ENCODE measurements at places on chromosomes 6 and 20. TPM values are rescaled to one million over a fixed set of nuclear protein-coding genes. Genes with fewer than 3 reads are reported as not detected.

Gene IMPG1
- not detected for total RNA-seq

DNA sequence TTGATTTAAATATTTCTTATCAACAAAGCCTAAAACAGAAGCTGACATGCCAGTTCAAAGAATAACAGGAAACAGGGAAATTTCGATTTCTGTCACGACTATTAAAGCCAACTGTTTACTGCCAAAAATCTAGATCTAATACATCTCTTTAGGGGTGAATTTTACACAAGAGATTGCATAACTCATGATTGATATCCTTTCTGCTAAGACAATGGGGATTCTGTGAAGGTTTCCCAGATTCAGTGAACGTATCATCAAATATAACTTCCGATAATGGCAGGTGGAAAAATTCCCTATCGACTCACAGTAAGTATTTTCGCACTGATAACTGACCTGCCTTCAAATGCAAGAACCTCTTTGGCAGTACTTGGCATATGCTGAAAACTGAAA lies 42.9 kb downstream of the NHSL1 start:
- DNase-seq = no peak
- no peak overlapping the region for H3K27ac ChIP-seq
- H3K36me3 ChIP-seq = peaks cover 18% of the 10 kb centered on the region
- peaks cover 2% of the 10 kb centered on the region for H3K4me1 ChIP-seq

DNA sequence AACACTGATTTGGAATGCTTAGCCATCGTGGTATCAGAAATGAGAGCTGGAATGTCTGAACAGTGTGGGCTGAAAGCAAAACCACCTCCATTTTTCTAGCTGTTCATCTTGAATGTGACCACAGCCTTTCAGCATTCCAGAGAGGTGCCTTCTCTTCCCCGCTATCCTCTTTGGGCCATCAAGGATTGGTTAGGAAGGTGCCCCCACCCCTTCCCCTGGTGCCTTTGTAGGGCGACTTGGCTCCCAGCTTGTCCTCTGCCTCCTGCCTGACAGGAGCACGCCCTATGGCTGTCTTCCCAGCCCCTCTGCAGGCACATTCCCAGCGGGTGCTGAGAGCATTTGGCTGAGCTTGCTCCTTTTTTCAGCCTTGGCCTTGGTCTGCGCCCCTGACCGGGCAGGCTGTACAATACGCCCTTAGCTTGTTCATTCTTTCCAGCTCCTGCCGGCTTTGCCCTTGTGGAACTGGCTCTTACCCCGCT lies 97.5 kb downstream of the ARMC2 start:
- H3K27me3 ChIP-seq = peaks cover 15% of the 10 kb centered on the region
- peaks cover 29% of the 10 kb centered on the region for H3K4me1 ChIP-seq
- peak overlapping the region; percentile 51 for H3K27ac ChIP-seq
- no peaks in the 10 kb centered on the region for H3K36me3 ChIP-seq
- H3K4me3 ChIP-seq = no peak overlapping the region
- no peak for DNase-seq

DNA sequence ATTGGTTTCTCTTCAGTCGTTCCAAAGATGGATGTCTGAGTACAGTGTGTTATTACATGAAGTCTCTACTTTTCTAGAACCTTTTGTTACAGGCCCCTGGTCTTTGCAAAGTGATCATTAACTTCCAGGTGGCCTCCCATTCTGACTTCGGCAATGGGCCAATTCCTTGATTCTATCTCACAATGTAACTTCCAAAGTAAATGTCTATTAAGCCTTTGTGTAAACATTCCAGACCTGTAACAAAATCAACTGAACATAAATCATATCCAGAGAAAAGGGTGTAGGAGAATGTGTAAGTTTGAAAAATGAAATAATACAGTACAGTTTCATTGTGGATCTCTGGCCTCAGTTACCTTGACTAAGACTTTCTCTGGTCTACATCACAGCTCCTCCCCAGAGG lies 187.8 kb upstream of the JAG1 start:
- H3K4me1 ChIP-seq = peaks cover 11% of the 10 kb centered on the region
- DNase-seq = no peak
- H3K4me3 ChIP-seq = no peak overlapping the region
- H3K27ac ChIP-seq = no peak overlapping the region

DNA sequence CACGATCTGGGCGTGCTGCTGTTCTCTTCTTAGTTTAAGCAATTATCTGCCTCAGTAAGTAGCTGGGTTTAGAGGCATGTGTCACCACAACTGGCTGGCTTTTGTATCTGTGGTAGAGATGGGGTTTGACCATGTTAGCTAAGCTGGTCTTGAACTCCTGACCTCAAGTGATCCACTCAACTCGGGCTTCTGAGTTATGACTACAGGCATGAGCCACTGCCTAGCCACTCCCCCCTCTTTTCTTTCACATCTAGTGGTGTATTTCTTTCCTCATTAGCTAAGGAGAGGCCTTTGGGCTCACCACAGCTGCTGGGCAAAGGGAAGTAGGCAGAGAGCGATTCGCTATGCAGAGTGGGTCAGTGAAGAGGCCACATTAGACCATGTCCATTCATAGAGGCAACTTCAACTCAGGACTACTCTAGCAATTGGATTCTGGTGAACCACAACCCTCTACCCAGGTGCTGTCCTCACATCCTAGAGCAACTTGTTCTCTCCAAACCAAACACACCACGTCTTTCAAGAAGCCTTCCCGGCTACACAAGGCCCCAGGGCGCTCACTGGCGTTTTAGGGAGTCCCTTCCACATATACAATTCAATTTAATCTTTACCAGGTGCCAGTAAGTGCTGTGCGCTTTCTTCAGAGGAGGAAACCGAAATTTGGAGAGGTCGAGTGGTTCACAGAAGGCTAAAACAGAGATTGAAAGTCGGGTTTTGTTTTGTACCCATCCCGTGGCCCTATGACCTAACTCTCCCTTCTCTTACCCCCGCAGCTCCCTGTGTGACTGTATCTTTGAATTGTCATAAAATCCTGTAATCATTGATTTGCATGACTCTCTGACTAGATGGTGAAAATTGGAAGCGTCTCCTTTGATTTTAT lies 26.5 kb upstream of the GFOD1 start:
- no peak overlapping the region for H3K4me3 ChIP-seq
- H3K27me3 ChIP-seq = no peaks in the 10 kb centered on the region
- no peaks in the 10 kb centered on the region for H3K4me1 ChIP-seq
- H3K36me3 ChIP-seq = no peaks in the 10 kb centered on the region

- no peaks in the 10 kb centered on the region for H3K36me3 ChIP-seq
- peaks cover 36% of the 10 kb centered on the region for H3K4me1 ChIP-seq
- peaks cover 4% of the 10 kb centered on the region for H3K27me3 ChIP-seq
- DNase-seq = no peak
These were observed 1.4 kb downstream of the C6orf132 start for GRCh38 chr6:42140756-42141602.

Gene EPPIN
- not detected for total RNA-seq

DNA sequence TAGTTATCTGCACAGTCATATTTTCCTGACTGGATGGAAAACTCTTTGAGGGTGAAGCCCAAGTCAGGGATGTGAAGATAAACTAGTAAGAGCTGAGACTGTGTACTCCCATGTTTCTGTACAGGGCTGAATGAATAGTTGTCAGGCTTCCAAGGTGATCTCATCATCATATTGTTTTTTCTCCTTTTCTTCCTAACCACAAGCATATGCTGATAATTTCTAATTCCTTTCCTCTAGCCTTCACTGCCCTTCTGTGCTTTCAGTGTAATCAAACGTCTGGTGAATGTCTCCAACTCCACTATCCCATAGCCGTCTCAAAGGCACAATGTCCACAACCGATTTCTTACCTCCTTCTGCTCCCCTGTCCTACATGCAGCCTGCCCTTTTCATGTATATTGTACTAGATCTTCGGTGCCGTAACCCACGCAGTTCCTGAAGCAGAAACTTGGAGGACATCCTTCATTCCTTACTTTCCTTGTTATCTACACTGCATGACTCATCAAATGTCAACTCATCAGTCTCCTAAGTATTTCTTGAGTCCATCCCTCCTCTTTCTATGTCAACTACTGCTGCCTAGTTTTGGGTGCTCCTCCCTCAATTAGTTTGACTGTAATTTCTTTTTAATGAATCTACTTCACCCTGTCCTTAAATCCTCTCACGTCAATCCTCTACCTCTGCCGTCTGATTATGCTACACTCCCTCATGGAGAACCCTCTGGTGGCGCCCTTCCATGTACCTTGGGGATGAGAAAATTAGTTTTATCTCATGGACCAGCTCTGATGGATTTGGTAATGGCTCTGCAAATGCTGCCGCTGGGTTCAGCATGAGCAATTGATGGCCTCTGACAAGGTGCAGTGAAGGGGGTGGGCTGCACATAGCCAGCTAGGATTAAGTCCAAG lies 21.9 kb downstream of the NCOA7 start:
- H3K36me3 ChIP-seq = no peaks in the 10 kb centered on the region
- no peaks in the 10 kb centered on the region for H3K27me3 ChIP-seq
- peak overlapping the region; percentile 43 for H3K27ac ChIP-seq
- H3K4me1 ChIP-seq = peaks cover 24% of the 10 kb centered on the region

DNA sequence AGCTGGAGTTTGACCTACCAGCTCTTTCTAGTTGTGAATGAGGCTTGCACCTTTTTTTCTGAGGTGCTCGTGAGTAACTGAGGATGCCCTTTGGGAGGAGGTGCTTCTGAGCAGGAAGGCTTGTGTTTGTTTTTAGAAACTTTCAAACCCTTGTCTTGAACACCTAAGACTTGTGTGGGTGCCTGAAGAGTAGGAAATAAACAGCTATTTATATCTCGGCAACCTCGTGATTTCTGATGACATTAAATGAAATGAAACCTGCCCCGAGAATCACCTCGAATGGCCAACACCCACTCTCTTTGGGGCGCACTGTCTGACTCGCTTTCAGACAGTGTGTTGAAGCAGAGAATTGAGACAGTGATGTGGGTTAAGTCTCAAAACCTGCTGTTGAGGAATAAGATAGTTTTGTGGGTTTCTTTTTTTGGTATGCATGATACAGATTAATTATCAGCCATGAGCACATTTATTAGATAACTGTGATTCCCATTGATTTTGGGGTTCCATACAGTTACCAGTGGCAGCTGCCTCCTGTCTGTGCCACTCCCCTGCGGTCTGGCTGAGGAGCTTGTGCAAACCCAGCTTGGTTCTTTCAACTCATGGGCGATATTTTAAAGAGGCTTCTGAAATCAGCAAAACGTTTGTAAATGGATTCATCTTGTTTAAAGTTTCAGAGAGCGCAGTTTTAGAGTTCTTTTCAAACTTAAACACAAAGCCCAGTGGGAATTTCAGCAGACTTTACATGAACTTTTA lies 8.4 kb downstream of the IRF4 start:
- no peaks in the 10 kb centered on the region for H3K36me3 ChIP-seq
- no peak overlapping the region for H3K4me3 ChIP-seq

DNA sequence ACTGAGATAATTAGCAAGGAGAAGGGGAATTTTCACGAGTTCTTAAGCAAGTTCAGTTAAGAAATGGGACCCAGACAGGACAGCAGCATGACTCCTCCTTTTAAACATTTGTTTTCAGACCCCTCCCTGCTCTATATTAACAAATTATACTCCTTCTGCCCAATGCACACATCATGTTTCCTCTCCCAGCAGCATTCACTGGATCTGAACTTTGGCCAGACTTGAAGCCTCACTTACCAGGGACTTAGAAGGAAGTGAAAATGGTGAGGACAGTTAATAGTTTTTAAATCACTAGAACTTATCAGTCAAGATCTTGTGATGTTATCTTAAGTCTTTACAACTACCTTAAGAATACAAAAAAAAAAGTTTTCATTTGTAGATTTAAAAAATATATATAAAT lies 1174.7 kb upstream of the MAP3K7 start:
- H3K4me3 ChIP-seq = no peak overlapping the region
- no peak overlapping the region for H3K27ac ChIP-seq
- no peaks in the 10 kb centered on the region for H3K4me1 ChIP-seq
- H3K27me3 ChIP-seq = no peaks in the 10 kb centered on the region
- no peaks in the 10 kb centered on the region for H3K36me3 ChIP-seq

DNA sequence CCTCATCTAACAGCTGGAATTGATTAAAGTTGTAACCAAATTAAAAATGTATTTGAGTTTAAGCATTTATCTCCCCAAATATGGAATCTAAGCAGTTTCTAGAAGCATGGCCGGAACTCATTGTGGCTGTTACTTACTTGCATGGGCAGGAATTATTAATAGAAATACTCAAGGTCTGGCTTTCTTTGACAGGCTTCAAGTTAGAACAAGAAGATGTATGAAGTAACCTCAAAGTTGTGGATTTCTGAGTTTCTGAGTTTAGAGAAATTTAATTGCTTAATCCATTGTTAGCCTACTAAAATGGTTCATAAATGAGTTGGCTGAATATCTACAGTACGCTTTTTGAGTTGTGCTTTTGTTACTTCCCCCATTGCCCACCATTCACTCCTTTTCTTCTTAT lies 7.7 kb downstream of the CARMIL1 start:
- H3K36me3 ChIP-seq = peaks cover 23% of the 10 kb centered on the region
- no peaks in the 10 kb centered on the region for H3K27me3 ChIP-seq
- H3K27ac ChIP-seq = no peak overlapping the region
- H3K4me3 ChIP-seq = no peak overlapping the region

Gene FHL5
- not detected for total RNA-seq

DNA sequence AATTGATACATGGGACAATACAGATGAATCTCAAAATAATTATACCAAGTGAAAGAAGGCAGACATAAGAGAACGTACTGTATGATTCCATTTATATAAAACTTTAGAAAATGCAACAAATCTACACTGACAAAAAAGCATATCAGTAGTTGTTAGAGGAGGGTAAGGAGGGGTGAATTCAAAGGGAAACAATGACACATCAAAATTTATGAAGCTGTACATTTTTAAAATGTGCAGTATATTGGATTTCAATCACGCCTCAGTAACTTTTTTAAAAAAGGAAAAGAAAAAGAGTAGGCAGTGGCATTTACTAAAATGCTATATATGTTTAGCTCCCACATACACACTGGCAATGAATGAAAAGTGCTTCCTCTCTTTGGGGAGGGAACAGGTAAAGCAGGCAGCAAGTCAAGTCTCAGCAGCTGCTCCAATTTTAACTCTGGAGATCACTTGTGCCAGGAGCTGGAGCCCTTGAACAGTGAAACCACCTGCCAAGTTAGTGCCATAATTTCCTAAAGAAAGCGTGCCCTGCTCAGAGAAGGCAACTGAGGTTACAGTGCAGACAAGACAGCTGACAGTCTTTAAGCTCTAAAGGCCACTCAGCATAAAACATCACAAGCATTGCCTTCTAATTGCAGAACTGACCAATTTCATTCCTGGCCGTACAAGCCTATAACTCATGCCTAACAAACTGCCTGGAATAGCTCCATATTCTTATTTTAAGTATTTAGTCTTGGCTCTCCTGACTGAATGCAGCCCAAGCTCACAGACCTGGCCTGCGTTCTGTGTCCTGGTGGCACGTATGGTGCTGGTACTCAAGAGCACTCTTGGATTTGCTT lies 10.9 kb downstream of the FKBP1A start:
- H3K27me3 ChIP-seq = peaks cover 13% of the 10 kb centered on the region
- H3K4me1 ChIP-seq = peaks cover 42% of the 10 kb centered on the region
- no peak overlapping the region for H3K4me3 ChIP-seq
- DNase-seq = no peak
- peaks cover 6% of the 10 kb centered on the region for H3K36me3 ChIP-seq

Gene CSNK2B
- total RNA-seq = 165 TPM

Gene ADGB
- total RNA-seq = 0.04 TPM

GRCh38 chr6:7919871-7920270 lies 9.3 kb upstream of the TXNDC5 start:
- H3K27me3 ChIP-seq = peaks cover 23% of the 10 kb centered on the region
- no peaks in the 10 kb centered on the region for H3K4me1 ChIP-seq
- no peak overlapping the region for H3K4me3 ChIP-seq
- no peak for DNase-seq

- no peak for DNase-seq
- H3K27ac ChIP-seq = no peak overlapping the region
- H3K27me3 ChIP-seq = no peaks in the 10 kb centered on the region
- H3K36me3 ChIP-seq = no peaks in the 10 kb centered on the region
These were observed 79.5 kb downstream of the FYN start for GRCh38 chr6:111793711-111794111.

Gene OPRL1
- total RNA-seq = 1.5 TPM

All from progenitor cell of endocrine pancreas (in vitro differentiated cells).